ENCODE measurements at places on chromosomes 2 and 18.
A peak's percentile ranks its signal among the peaks of the same experiment; 100 is the strongest.

DNA sequence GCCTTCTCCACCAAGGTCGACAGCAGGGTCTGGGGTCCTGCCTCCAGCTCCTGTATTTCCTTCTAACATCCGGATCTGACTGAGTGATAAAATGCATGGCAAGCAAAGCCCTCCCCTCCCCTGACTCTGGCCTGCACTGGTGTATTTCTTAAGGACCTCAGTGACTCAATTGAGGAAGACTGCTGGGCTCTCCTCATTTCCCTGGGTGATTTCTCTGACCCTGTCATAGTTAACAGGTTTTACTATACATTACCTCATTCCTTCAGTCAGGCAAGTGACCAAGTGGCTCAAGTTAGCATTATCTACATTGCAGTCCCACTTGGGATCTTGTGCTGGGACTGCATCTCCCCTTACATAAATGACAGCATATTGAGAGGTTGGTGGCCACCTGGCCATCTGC, 38.8 kb upstream of the CCBE1 start:
- H3K27me3 ChIP-seq, result no peaks in the 10 kb centered on the region

DNA sequence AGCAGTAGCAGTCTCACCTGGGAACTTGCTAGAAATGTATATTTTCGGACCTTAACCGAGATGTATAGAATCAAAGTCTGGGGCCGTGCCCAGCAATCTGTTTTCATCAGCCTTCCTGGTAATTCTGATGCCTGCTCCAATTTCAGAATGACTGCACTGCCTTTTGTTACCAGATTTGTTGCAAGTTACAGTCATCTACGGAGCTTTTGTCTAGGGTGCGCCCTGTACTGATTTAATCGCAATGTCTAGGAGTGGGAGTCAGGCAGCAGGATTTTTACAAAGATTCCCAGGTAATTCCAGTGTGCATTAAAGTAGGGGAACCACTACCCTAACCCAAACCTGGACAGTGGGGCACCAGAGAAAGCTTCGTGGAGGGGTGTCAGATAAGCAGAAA, 178.0 kb downstream of the HAUS1 start:
- no peaks in the 10 kb centered on the region for H3K27me3 ChIP-seq
- no peaks in the 10 kb centered on the region for H3K4me1 ChIP-seq
- H3K27ac ChIP-seq, result no peak overlapping the region
- no peaks in the 10 kb centered on the region for H3K36me3 ChIP-seq
- DNase-seq, result no peak
- H3K4me3 ChIP-seq, result no peak overlapping the region

DNA sequence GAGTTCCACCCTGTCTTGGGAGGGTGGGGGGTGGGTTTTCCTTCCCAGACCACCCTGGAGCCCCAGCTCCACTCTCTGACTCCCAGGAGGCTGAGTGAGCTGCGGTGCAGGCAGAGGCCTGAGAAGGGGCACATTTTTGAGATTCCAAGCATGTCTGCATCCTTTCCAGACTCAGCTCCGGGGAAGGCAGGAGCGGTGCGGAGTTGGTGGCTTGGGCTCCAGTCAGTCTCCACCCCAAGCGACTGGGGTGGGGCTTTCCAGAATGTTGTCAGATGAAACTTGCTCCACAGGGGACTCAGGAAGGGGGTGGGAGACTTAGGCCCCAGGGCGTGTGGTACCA, 44.2 kb upstream of the HS6ST1 start:
- no peaks in the 10 kb centered on the region for H3K36me3 ChIP-seq
- H3K27ac ChIP-seq, result no peak overlapping the region
- no peaks in the 10 kb centered on the region for H3K27me3 ChIP-seq
- peak; percentile 43 for DNase-seq

DNA sequence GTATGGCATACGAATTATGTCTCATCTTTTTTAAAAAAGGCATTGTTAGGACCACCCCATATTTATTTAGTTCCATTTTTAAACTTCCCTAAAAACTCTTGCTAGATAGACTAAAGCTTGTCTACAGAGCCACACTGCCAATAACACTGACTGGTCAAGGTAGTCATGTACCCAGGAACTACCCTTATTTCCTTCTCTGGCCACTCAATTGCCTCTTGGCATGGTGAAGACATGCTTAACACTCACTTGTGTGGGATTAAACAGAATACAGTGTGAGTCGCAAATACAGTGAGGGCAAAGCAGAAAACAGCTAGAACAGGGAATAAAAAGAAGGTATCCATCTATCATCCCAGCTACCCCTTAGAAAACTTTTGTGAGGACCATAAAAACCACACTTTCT, 57.4 kb downstream of the KCNG3 start:
- no peak overlapping the region for H3K4me3 ChIP-seq
- no peak overlapping the region for H3K27ac ChIP-seq
- DNase-seq, result no peak
- H3K36me3 ChIP-seq, result no peaks in the 10 kb centered on the region
- H3K4me1 ChIP-seq, result no peaks in the 10 kb centered on the region

DNA sequence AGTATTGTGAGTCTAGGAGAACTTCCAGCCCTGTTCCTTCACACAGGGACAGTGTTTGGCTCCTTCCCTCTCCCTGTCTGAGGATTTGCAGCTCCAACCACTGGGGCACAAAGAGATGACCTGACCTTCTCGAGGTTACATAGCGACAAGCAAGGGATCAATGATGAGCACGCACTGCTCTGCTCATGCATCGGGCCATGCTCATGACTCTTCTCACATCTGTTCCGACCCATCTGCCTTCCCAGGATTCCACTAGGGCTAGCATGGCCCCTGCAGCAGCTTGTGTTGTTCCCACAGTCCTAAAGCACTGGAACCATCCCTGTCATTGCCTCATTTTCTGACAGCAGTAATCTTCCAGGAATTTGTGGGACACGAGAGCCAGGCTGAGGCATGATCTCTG, 78.8 kb upstream of the ARHGAP28 start:
- DNase-seq, result no peak
- H3K4me1 ChIP-seq, result peaks cover 22% of the 10 kb centered on the region
- H3K36me3 ChIP-seq, result no peaks in the 10 kb centered on the region
- H3K27ac ChIP-seq, result peak overlapping the region; percentile 36
- H3K4me3 ChIP-seq, result no peak overlapping the region

GRCh38 chr18:57640749-57641148, 19.1 kb upstream of the NARS1 start:
- no peak overlapping the region for H3K27ac ChIP-seq
- no peaks in the 10 kb centered on the region for H3K4me1 ChIP-seq
- no peak for DNase-seq
- H3K4me3 ChIP-seq, result no peak overlapping the region
- no peaks in the 10 kb centered on the region for H3K36me3 ChIP-seq
- no peaks in the 10 kb centered on the region for H3K27me3 ChIP-seq

GRCh38 chr2:100309973-100310719, 12.2 kb downstream of the LONRF2 start:
- no peak overlapping the region for H3K4me3 ChIP-seq
- H3K36me3 ChIP-seq, result no peaks in the 10 kb centered on the region
- DNase-seq, result no peak
- H3K4me1 ChIP-seq, result no peaks in the 10 kb centered on the region
- no peak overlapping the region for H3K27ac ChIP-seq

DNA sequence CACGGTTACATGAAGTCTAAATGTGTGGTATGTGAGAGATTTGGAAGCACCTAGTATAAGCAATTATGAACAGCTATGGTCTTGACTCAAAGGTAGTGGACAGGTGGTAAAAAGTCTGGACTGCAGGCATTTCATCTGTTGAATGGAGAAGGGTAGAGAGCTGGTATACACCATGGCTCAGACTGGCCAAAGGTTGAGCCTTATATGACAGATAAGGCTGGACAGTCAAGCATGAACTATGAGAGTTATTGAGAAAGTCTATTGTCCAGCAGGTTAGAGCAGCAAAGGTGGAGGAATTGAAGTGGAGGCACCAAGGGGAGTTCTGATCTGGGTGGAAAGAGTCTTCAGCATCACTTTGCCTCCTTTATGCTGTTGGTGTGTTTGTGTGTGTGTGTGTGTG, 346.7 kb upstream of the SLC14A2 start:
- no peak overlapping the region for H3K4me3 ChIP-seq
- no peak for DNase-seq
- no peak overlapping the region for H3K27ac ChIP-seq

- H3K27me3 ChIP-seq, result no peaks in the 10 kb centered on the region
- no peak overlapping the region for H3K4me3 ChIP-seq
- DNase-seq, result no peak
- H3K27ac ChIP-seq, result no peak overlapping the region
- no peaks in the 10 kb centered on the region for H3K36me3 ChIP-seq
These were observed 39.9 kb downstream of the DSEL start for GRCh38 chr18:67476585-67476984.

GRCh38 chr18:58690259-58690658, 19.0 kb downstream of the MALT1 start:
- H3K4me1 ChIP-seq, result no peaks in the 10 kb centered on the region
- H3K36me3 ChIP-seq, result no peaks in the 10 kb centered on the region
- no peak overlapping the region for H3K4me3 ChIP-seq
- DNase-seq, result peak; percentile 65

- no peak for DNase-seq
- no peak overlapping the region for H3K27ac ChIP-seq
- no peak overlapping the region for H3K4me3 ChIP-seq
- H3K27me3 ChIP-seq, result no peaks in the 10 kb centered on the region
- H3K4me1 ChIP-seq, result no peaks in the 10 kb centered on the region
- H3K36me3 ChIP-seq, result no peaks in the 10 kb centered on the region
These were observed 479.2 kb upstream of the ACVR2A start for GRCh38 chr2:147365622-147366021.

DNA sequence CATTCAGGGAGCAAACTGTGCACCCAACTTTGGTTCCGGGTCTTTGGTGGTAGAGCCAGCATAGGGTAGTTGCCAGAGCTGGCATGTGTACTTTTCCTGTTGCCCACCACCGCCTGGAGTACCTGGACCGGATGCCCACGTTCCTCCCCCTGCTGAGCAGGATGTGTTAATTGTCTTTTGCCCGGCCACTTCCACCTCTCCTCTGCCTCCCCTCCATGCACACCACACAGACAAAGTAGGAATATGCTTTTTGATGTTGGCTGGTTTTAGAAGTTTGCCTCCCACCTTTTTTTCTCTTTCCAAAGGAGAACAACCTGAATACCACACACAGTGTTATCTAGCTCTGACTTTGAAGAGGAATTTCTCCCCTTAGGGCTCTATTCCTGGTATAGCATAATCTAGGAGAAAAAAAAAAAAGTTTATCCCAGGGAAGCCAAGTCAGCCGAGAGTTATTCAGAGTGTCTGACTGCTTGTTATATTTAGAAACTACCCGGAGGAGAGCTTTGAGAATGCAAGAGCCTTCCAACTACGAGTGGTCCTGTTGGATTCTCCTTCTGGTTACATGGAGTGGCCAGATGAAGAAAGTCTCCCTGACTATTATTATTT, 111.9 kb downstream of the SETBP1 start:
- no peak overlapping the region for H3K27ac ChIP-seq
- H3K4me1 ChIP-seq, result peaks cover 39% of the 10 kb centered on the region
- no peak for DNase-seq
- no peaks in the 10 kb centered on the region for H3K27me3 ChIP-seq
- no peak overlapping the region for H3K4me3 ChIP-seq
- H3K36me3 ChIP-seq, result no peaks in the 10 kb centered on the region

- no peak overlapping the region for H3K27ac ChIP-seq
- H3K4me1 ChIP-seq, result no peaks in the 10 kb centered on the region
- no peak overlapping the region for H3K4me3 ChIP-seq
These were observed 29.4 kb upstream of the RNF149 start for GRCh38 chr2:101337877-101338276.

DNA sequence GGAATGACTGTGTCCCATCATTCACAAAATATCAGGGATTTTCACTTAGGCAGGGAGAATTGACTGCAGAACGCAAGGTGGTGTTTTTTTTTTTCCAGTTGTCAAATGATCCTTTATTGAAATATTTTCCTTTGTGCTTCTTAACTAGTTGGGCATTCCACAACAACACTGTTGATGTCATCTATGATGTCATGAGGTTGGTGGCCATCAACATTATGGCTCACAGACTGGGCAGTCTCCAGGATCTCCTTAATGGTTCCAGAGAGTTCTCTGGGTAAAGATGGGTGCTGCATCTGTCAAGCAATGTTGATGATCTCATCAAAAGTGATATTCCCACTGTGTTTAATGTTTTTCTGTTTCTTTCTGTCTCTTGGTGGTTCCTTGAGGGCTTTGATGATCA, 31.8 kb upstream of the PLEKHM3 start:
- no peak for DNase-seq
- H3K27ac ChIP-seq, result no peak overlapping the region
- H3K27me3 ChIP-seq, result no peaks in the 10 kb centered on the region
- no peaks in the 10 kb centered on the region for H3K4me1 ChIP-seq
- H3K4me3 ChIP-seq, result no peak overlapping the region
- no peaks in the 10 kb centered on the region for H3K36me3 ChIP-seq

DNA sequence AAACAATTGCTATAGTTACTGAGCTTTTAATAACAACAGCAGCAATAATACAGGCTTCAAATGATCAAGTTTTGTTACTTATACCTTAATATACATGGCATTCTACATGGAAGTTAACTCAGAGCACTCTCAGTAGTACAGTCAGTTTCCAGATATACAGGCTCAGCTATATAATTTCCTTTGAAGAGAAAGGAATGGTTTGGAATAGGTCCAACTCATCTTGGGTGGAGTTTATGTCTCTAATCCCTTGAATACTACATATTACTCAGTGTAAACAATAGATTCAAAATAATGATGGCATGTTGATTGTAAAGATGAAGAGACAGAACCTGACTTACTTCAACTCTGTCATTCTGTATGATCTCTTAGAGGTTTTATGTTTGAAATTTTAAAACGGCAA, 174.9 kb downstream of the EPHA4 start:
- no peak overlapping the region for H3K27ac ChIP-seq
- DNase-seq, result no peak
- H3K4me1 ChIP-seq, result no peaks in the 10 kb centered on the region
- no peaks in the 10 kb centered on the region for H3K27me3 ChIP-seq

DNA sequence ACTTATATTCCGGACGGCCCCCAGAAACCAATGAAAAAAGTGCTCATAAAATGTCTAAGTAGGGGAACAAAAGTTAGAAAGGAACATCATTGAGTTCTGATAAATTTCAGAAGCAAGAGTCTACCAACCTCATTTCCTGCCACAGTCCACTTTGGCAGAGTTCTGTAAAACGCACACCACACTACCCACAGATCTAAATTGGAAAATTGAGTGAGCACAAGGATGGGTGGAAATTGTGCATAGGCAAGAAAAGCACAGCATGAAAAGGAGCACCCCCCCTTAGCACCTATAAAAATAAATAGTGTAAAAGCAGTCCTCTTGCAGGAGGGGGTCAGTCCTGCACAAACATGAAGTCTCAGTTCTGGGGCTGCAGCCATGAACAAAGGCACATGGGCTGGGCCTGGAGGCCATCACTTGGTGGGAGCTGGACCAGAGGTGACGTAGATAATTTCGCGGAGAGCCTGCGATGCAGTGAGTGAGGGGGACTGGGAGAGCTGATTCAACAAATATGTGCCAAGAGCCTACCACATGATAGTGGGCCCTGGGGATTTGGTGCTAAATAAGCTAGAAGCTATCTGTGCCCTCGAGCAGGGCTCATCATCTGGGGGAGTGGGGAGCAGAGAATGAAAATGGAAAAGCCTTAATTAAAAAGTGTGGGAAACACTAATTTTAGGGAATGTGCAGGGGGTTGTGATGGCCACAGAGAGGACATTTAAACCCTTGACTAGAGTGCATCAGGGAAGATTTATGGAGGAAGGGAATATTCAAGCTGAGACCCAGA, 48.9 kb upstream of the SPP2 start:
- no peaks in the 10 kb centered on the region for H3K36me3 ChIP-seq
- no peaks in the 10 kb centered on the region for H3K27me3 ChIP-seq
- no peak for DNase-seq
- H3K4me1 ChIP-seq, result no peaks in the 10 kb centered on the region

Measured in pancreas (tissue), 10 donors.